Hematopoietic multipotent progenitor cell (in vitro differentiated cells): ENCODE measurements at places on chromosomes 3 and 15.

DNA sequence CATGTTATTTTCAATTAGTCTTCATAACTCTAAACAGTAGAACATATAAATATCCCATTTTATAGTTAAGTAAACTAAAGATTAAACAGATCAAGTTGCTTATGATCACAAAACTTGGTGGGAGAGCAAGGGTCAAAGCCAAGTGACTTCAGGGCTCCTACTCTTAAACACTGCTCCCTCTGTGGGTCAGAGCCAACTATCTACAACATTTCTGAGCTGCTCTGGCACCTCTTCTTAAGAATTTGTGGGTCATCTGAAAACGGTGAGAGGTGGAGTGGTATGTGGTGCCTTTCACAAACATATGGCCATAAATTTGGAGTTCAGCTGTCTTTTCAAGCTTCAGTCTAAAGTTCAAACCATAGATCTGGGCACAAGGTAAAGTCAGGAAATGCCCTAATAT lies 10.9 kb downstream of the ATG3 start:
- no peak for DNase-seq

DNA sequence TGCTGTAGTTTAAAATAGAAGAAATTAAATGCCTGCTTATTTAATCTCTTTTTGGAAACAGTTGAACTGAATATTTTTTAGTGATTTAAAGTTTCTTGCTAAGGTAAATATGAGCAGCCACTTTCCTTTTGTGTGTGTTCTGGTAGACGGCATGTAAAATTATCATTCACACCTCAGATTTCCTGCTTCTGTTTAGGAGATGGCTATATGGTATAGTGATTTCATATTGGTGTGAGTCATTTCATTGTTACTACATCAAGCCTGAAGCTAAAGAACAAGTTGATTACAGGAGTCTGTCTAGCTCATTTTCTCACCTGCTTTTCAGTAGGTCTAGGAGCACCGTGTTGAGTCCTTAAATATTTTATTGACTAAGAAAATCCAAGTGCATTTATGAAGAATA lies 2.2 kb downstream of the LRCH3 start:
- DNase-seq = peak; percentile 32

DNA sequence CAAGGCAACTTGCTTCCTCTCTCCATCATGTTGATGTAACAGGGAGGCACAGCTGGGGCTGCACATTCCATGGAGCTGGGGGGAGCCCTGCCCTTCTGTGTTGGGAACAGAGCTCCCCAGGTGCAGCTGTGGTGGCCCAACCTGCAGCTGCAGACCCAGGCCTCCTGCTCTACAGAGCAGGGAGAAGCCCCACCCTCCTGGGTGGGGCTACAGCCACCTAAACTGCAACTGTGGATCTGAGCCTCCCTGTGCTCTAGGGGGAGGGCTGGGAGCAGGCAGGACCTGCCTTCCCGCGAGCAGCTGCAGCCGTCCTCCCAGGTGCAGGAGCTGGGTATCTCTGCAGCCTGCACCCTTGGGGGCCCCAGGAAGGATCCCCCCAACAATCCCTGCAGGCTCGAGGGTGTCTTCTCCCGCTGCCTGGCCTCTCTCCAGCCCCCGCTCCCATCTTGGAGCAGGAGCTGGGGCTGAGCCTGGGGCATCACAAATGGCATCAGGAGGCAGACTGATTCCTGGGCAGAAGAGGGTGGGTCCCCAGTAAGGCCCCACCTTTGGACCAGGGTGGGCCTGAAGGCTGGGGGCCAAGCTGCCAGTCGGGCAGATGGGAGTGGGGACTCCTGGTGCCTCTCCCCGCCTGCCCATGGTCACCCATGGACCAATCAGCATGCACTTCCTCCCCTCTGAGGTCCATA lies 7.4 kb downstream of the LRRC58 start:
- no peak for DNase-seq

GRCh38 chr3:16477521-16477920 lies 36.0 kb downstream of the RFTN1 start:
- no peak for DNase-seq
